Activated gamma-delta T cell treated with Interleukin-2 at 50 U/mL for 16 hours (primary cell): ENCODE measurements at places on chromosomes 1 and 21.

DNA sequence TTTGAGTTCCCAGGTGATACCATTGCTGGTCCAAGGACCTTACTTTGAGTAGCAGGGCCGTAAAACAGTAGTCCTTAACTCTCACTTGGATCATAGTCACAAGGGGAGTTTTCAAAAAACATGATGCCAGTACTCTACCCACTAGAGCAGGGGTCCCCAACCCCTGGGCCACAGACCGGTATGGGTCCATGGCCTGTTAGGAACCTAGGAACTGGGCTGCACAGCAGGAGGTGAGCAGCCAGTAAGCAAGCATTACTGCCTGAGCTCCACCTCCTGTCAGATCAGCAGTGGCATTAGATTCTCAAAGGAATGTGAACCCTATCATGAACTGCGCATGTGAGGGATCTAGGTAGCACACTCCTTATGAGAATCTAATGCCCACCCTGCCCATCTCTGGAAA, 39.7 kb upstream of the KCNQ4 start:
- no peak for DNase-seq

DNA sequence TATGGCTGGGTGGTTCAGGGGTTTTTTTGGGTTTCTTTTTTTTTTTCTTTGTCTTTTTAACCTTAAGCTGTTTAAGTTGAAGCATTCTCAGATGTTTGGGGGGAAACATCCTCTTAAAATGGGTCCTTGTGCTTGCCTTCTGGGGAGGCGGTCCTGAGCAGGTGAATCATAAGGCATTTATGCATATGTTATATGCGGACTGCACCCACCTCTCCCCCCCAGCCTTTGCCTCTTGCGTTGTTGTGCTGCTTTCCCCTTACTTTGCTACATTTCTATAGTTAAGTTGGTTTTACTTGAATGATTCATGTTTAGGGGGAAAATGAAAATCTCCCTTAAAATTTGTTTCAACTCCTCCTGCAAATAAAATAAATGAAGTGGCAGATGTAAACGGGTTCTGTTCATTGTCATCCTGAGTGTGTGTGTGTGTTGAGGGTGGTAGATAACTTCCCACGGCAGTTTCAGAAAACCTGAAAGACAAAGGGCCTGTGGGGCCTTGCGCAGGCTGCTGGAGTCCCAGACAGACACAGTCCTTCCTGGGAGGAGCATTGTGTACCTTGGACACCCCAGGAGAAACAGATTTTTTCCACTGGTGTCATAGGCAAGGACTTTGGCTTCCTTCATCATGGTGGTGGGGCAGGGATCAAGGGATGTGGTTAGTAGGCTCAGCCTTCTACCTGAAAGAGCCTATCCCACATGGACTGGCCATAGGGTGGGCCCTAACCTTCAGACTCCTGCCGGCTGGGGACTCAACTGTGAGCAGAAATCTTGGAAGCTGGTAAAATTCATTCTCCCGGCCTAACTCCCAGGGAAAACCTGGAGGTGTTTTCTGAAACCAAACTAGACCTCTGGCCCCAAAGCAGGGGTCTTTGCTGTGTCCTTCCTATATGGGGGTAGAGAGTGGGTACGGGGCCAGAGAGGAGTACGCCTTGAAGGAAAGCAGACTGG, 926 bp upstream of the SH3D21 start:
- no peak for DNase-seq

- no peak for DNase-seq
These were observed 2.0 kb downstream of the HCN3 start for GRCh38 chr1:155279268-155279667.

GRCh38 chr1:107643766-107644165, 321.2 kb downstream of the VAV3 start:
- DNase-seq = no peak

- no peak for DNase-seq
These were observed 47.9 kb downstream of the KLHDC7A start for GRCh38 chr1:18528616-18529015.

GRCh38 chr1:150186789-150187559, 37.3 kb downstream of the PLEKHO1 start:
- no peak for DNase-seq
